ENCODE measurements at places on chromosomes 2 and 18.

GRCh38 chr18:78571831-78572347, 407.7 kb upstream of the SALL3 start:
- no peak for DNase-seq

DNA sequence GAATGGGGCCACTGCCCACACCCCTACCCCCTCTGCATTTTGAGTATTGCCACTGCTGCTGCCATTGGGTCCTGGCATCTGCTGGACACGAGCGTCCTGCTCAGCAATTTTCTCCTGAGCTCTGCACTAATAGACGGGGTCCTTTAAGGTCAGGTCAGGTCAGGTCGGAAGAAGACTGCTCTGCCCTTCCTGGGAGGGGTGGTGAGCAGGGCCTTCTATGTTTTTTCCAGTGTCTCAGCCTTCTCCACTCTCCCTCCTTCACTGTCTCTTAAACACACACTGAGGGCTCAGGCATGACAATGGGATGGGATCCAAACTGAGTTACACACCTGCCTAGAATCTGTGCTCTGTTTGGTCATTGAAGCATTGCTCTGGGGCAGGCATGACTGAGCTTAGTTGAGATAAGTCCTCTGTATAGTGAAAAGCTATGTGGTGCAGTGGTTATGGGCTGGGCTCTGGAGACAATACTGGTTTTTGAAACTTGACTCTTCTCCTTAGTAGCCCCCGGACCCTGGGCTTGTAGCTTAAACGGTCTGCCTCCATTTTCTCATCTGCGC, 10.6 kb downstream of the MYO1B start:
- no peak for DNase-seq

DNA sequence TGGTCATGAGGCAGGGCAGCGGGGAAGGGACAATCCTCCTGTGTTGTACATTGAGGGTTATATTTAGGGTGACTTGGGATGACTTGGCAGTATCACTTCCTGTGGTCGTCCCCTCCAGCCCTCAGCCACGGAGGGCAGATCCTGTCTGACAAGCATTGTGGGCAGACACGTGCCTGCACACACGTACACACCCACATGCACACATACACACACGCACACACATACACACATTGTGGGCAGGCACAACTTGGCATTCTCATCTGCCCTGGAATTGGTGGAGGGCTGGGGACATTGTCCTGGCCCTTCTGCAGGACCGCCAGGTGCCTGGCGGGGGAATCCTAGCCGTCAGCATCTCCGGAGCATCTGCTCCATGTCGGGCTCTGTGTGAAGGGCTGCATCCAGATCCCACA, 47.6 kb downstream of the ODC1 start:
- no peak for DNase-seq

DNA sequence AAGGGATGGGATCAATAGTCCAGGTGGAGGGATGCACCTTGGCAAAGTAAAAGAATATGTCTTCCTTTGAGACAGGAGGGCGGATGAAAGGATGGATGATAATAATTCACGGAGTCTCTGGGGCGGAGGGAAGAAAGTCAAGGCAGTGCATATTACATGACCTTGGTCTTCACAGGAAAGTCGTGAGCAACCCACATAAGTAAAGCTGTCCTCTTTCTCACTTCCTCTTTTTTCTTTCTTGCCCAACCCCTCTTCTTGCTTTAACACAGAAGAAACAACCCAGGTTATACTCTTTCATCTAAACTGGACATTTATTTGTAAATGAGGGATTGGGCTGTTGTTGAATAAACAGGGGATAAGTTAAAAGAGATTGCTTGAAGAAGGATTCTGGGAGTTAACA, 168.7 kb upstream of the SKOR2 start:
- no peak for DNase-seq

DNA sequence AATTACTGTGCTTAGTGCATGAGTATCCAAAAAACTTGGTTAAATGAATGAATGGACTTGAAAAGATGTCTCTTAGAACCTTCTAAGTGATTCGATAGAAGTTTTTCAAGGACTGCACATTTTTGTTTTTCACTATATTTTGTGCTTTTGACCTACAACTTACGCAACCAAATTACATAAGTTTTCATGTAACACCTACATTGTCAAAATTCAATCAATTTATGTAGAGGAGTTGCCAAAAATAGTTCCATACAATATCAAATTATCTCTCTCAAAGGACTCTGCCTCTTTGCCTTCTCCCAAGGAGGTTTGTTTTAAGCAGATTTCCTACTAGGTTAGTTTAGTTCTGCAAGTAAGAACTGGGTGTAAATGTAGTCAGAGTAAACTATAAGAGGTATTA, 10.3 kb downstream of the MARCHF7 start:
- DNase-seq: no peak

GRCh38 chr2:159671047-159671446, 41.3 kb upstream of the MARCHF7 start:
- no peak for DNase-seq

GRCh38 chr2:230471074-230471473, 55.1 kb downstream of the SP100 start:
- no peak for DNase-seq

DNA sequence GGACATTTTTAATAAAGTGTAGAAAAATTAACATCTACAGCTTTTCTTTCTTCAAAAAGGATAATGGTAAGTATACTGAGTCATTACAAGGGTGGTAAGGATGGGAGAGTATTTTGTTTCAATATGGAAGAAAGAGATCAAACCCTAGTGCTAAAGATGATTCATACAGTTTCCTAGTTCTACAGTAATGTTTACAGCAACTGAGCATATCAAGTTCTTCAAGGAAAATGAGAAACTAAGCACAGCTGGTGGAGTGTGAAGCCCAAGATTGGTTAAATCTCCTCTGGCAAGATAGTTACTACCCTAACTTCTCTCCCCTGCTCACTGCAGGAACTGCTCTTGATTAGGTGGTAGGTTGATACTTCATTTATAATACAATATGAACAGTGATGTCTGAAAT, 467.5 kb downstream of the XIRP2 start:
- no peak for DNase-seq

- peak; percentile 26 for DNase-seq
These were observed 762 bp downstream of the INO80C start for GRCh38 chr18:35497027-35497369.

- DNase-seq: no peak
These were observed 101.6 kb upstream of the FAM136A start for GRCh38 chr2:70403267-70404053.

DNA sequence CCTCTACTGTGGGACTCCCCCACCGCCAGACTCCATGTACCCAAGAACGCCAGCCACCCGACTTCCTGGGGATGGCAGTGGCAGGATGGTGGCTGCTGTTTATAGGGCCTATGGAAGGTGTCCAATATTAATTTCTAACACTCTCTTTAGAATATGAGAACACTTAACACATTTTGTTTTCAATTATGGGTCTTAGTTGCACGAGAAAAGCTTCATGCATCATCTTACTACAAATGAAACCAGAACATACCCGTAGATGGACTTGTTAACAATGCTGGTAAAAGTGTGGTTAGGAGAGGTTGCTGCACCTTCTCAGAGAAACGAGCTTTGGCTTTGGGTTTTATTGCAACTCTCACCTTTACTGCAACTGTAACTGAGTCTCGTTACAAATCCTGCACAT, 335.6 kb upstream of the ID2 start:
- no peak for DNase-seq

GRCh38 chr2:67945940-67946339, 116.9 kb downstream of the C1D start:
- DNase-seq: peak; percentile 3

GRCh38 chr2:127675331-127676261, at the start of gene LIMS2:
LIMS2 (minus strand) TSS chr2:127675530; CDS start chr2:127675024, 506 bp downstream.
- peak; percentile 62 for DNase-seq

GRCh38 chr2:61135510-61135909, 26.5 kb upstream of the C2orf74 start:
- DNase-seq: peak; percentile 49

GRCh38 chr2:173232956-173233744, 121.5 kb upstream of the CDCA7 start:
- DNase-seq: peak; percentile 24

- DNase-seq: peak; percentile 97
These were observed 103.1 kb downstream of the MCFD2 start for GRCh38 chr2:46812361-46813019.

GRCh38 chr2:207825045-207825954, 55.6 kb upstream of the FZD5 start:
- no peak for DNase-seq

DNA sequence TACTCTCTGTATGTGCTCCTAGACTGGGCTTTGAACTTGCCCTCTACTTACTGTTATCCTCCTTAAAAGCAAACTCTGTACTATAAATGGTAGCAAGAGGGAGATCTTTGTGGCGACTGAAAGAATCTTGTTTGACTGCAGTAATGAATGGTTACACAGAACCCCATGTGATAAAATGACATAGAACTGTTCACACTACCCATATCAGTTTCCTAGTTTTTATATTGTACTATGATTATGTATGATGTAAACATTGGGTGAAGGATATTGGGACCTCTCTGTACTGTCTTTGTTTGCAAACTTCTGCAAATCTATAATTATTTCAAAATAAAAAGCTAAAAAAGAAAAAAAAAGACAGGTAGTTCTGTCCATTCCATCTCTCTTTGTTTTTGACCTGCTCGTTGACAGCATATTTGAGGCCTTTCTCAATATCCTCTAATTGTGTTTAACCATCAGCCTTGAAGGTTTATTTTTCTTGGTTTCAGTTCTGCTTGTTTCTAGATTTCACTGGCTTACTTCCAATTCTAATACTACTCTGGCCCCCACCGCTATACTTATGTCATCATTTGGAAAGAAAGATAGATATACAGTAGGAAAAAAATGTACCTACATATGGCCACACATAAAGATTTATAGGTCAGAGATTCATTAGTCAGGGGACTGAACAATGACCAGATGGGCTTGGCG, 79.2 kb upstream of the MYO3B start:
- DNase-seq: no peak

DNA sequence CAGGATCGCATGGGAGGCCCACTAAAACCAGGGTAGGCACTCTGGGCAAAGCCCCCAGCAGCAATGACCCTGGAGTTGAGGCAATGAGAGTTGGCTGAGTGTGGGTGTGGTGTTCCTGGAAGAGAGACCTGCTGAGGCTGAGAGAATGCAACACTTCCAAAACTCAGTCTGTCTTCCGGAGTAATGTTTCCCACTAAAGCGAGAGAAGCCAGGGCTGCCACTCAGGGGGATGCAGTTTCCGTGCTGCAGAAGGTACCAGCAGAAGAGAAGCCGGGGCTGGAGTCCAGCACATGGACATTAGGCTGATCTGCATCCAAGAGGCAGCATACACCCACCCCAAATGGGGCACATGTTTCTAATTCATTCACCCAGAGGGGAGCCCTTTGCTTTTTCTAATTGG, 127.2 kb upstream of the ARHGAP28 start:
- no peak for DNase-seq

DNA sequence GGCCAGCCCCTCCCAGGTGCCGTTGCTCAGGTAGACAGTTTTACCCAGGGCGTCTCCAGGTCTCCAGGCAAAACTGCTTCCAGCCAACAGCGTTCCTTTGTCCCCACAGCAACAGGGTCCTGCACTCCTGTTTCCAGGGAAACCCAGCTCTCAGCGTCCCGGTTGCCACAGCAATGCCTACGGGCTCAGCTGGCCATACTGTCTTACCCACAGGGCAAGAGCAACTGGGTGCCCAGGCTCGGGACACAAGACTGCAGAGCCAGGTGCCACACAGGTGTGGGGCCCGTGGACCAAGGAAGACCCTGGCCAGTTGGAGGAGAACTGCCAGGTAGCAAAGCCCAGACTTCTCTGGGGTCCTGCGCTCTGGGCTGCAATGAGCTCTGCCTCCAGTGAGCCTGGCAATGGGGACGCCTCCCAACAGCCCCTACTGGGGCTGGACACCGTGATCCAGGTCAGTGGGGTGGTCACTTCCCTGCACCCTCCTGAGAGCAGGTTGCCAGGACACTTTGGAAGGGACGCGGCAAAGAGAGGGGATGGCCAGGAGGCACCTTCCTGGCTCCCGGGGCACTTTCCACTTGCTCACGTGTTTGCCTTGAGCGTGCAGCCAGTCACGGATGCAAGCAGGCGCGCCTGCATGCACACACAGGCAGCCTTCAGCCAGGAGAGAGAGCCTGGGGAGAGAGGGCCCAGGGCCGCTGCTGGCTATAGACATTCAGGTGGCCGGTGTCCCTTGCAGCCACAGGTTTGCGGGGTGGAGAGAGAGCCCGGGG, at the start of gene CROCC2:
TSS of gene CROCC2 (plus strand) at position 196 of the 770 bp plus-strand sequence. CDS start at position 374, 178 bp downstream.
- DNase-seq: no peak

DNA sequence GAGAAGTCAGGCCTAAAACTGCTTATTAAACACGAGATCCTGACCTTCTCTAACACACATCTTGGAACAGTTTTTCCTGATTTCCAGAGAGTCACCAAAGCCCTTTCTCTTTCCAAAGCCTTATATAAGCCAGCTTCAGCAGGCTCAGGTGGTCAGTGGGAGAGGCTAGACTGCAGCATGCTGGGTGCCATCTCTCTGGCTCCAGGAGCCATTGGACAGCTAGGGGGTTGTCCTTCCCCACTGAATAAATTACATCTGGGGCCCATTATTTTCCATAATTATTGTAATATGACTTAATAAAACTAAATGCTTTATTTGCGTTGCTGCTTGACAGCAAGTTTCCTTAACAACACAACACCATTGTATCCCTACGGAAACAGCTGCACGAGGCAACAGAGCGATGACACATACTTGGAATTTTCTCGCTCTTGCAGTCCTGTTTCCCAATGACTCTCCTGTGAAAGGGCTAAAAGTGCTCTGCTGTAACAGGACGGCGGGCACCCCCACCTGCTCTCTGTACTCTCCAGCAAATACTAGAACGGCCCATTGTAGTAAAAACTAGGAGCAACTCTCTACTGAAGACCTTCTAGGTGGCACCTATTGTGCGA, 160.6 kb downstream of the RNF144A start:
- peak; percentile 81 for DNase-seq

DNA sequence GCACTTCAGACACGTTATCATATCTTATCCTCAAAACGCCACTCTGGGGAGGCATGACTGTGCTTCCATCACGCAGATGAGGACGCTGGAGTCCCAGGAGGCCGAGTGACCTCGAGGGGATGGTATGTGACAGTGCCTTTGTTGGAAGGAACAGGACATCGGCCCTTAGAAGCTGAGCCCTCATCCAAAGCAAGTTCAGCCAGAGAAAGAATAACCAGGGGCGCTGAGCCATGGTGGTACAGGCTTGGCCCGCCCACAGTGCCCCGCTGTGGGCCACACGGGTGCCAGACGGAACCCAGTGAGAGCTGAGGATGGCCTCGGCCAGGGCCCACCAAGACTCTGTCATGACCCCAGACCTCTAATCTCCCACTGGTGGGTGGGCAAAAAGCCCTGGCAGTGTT, 31.3 kb downstream of the HS1BP3 start:
- DNase-seq: no peak

- peak; percentile 61 for DNase-seq
These were observed 7.0 kb upstream of the ALPK2 start for GRCh38 chr18:58635891-58636290.

GRCh38 chr2:200337621-200338020, 31.1 kb downstream of the SPATS2L start:
- DNase-seq: no peak

GRCh38 chr2:161101406-161101805, 58.8 kb upstream of the TANK start:
- peak; percentile 39 for DNase-seq
